ENCODE measurements at places on chromosomes 4 and X.

DNA sequence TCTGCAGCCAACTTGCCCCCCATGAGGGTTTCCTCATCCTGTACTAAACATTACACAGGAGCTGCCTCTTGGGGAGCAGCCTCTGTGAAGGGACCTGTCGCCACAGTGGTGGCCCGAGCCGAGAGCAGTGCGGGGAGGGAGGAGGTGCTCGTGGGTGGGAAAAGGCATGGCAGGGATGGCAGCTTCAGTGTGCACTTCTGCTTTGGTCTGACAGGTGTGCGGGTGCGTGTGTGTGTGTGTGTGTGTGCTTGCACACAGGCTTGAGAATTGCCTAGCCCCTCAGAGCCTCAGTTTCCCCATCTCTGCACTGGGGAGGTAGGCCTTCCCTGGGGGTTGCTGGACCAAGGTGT, 3.9 kb downstream of the SH3TC1 start:
- DNase-seq, result no peak

GRCh38 chr4:89617317-89617716, 219.6 kb downstream of the SNCA start:
- DNase-seq, result no peak

GRCh38 chrX:132153166-132153565, 25.3 kb upstream of the FRMD7 start:
- no peak for DNase-seq

GRCh38 chr4:26490111-26490959, at the start of gene CCKAR:
Gene CCKAR (minus strand): TSS chr4:26490484. CDS start chr4:26490267, 217 bp downstream.
- no peak for DNase-seq

GRCh38 chr4:165541851-165542459, 163.1 kb downstream of the CPE start:
- DNase-seq, result no peak

DNA sequence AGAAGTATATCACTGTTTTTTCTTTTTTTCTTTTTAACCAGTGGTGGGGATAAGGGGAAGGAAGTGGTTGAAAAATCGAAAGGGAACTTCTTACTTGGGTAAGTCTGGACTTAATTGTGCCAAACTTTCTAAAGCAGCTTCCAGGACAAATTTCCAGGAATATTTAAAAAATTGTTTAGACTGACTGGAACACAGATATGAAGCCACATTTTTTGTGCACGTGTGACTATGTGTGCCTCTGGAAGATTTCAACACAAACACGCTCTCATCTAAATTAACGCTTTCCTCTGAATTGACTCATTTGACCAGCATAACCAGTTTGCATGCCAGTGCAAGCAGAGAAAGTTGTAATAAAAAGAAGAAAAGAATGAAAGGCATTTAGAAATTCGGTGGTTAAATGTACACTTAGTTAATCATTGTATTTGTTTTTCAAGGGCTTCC, 18.8 kb upstream of the YTHDC1 start:
- no peak for DNase-seq

GRCh38 chr4:152850377-152850776, 70.6 kb downstream of the ARFIP1 start:
- DNase-seq, result no peak

GRCh38 chr4:181479141-181479540, 764.1 kb upstream of the TENM3 start:
- DNase-seq, result no peak

DNA sequence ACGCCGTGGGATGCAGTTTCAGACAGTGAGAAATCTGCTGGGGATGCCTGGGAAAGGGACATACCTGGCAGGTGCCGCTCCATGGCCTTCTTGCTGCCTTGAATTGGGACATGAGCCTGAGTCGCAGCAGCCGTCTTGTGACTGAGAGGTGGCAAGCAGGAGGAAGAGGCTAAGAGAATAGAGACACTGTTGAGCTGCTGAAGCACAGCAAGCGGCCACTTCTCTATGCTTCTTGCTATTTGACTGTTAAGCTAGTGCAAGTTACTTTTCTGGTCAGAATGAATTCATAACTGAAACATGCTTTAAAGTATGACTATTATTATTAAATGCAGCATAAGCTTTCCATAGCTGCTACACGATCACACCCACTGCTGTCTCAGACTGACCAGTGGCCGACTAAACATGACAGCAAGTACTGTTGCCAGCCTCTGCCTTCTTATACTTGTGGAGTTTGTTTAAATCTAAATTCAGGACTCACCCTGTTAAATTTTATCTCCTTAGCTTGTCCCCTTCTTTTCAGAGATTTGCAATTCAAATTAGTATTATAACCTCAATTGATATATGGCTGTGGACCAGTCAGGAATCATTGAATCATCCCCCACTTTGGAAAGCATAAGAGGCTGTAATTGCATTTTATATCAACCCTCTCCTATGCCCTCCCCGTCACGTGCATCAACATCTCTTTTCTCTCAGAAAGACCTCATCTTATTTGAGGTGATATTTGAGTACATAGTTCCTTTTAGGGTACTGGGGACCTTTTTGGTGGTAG, 24.8 kb upstream of the ACSL1 start:
- no peak for DNase-seq

DNA sequence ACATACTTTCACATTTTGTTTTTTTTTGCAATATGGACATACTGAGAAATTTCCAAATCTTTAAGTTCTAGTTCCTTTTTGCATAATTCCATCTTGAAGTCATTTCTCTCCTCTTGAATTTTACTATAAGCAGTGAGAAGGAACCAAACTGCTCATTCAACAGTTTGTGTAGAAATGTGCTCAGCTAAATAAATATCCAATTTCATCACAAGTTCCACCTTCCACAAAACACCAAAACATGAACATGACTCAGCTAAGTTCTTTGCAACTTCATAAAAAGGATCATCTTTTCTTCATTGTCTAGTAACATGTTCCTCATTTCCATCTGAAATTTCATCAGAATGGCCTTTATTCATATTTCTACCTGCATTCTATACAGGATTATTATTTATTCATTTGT, 77.3 kb upstream of the FGF13 start:
- DNase-seq, result no peak

GRCh38 chr4:111174331-111174730, 551.5 kb upstream of the PITX2 start:
- no peak for DNase-seq

GRCh38 chr4:8524595-8525382, 55.4 kb upstream of the GPR78 start:
- DNase-seq, result no peak

- no peak for DNase-seq
Measured at GRCh38 chr4:78645853-78646757, 94.5 kb downstream of the ANXA3 start.

- no peak for DNase-seq
Measured at GRCh38 chr4:17367201-17367600, 144.7 kb downstream of the QDPR start.

DNA sequence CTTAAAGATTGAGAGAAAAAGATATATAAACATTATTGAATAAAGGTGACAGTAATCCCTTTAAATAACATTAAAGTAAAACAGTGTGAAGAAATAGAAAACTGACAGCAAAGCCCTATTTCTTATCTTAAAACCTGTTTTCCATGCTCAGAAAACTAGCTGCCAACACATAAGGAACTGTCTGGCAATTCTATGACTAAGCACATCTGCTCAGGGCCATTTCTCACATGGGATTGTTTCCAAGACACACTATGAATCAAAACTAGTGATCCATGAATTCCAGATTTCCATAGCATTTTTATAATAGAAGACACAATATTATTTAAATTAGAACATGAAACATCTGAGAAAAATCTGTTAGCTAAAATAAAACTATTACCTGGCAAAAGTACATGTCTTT, 113.4 kb downstream of the SCLT1 start:
- no peak for DNase-seq

DNA sequence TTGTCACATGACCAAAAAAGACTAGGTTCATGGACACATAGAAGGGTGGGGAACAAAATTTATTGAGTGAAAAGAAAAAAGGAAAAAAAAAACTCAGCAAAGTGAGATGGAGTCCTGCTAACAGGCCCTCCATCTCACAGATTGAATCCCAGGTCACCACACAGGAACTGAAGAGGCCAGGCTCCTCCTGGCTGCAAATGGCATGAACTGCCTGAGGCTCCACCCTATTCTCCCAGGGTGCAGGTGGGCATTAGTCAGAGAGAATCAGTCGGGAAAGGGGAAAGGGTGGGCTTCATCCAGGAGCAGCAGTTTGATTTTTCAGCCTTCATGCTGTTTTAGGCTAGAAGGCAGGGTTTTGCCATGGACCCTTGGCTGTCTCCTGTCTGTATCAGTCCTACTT, 128.5 kb upstream of the GRID2 start:
- DNase-seq, result no peak

DNA sequence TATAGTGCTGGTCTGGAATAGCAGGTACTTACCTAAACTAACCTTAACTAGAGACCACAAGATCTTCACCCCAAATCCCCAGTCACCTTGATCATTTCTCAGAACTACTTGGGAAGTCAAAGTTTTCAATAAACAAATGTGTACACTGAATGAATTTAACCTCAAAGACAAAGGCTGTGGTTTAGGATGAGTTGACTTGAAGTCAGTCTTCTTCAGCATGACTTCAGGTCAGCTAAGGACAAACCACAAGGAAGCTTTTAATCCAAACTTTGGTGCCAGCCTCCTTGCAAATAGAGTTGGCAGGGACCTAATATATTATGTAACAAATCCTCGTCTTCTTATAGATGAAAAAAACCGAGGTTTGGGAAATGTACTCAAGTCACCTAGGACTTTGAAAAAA, 21.2 kb upstream of the VCX2 start:
- no peak for DNase-seq

DNA sequence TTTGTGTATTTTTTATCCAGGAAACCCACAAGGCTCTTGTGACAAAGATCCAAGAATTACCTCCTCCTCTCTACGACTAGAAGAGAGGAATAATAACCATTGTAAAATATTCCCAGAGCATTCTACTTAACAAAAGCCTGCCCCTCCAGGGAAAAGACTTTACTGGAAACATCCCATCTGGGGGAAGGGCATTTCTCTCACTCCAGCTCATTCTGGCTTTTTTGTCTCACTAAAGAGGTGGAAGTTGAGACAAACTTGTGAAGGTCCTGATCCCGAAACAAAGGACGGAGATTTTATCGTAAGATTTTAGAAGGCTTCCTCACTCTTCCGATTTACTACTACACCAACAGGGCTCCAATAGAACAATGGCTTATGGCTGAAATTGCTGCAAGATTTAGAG, 692.0 kb upstream of the GRID2 start:
- DNase-seq, result no peak

DNA sequence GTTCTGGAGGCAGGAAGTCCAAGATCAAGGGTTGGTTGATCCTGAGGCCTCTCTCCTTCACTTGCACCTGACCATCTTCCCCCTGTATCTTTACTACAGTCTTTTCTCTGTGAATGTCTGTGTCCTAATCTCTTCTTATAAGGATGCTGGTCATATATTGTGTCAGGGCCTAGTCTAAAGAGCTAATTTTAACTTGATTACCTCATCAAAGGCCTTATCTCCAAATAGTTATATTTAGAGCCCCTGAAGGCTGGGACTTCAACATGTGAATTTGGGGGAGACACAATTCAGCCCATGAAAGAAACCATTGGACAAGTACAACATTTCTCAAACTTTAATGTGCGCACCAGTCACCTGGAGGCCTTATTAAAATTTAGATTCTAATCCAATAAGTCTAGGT, 62.8 kb upstream of the DYNLT3 start:
- DNase-seq, result no peak

DNA sequence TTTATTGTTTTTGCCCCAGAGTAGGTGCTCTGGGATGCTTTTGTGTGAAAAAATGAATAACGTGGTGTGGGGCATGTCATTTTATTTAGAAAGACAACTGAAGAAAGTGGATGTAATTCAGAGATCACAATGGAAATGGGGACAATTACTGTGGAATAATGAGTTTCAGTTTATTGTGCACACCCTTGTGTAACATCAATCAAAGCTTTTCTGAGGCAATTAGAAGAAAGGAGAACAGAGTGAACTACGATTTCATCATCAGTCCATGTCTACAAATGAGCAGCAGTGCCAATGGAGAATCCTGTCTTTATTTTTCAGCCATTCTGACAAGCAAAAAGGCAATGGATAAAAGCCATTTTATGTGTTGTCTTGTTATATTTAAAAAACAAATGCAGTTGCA, 339.2 kb downstream of the TMA16 start:
- DNase-seq, result no peak

DNA sequence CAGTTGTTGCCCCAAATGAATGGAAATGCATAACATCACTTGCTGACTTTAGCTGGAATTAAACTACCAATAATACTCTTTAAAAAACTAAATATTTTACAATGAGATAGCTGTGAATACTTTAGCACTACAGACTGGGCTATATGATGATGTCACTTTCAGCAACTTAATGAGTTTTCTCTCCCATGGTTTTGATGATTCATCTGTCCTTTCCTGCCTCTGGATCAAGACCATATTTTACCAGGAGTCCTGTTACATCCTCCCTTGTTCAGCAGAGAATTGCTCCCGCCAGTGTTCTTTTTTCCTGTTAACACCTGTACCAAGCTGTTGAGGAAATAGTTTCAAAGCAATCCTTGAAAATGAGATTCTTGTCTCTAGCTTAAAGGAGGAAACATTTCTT, 543.0 kb downstream of the SPRY1 start:
- DNase-seq, result no peak

DNA sequence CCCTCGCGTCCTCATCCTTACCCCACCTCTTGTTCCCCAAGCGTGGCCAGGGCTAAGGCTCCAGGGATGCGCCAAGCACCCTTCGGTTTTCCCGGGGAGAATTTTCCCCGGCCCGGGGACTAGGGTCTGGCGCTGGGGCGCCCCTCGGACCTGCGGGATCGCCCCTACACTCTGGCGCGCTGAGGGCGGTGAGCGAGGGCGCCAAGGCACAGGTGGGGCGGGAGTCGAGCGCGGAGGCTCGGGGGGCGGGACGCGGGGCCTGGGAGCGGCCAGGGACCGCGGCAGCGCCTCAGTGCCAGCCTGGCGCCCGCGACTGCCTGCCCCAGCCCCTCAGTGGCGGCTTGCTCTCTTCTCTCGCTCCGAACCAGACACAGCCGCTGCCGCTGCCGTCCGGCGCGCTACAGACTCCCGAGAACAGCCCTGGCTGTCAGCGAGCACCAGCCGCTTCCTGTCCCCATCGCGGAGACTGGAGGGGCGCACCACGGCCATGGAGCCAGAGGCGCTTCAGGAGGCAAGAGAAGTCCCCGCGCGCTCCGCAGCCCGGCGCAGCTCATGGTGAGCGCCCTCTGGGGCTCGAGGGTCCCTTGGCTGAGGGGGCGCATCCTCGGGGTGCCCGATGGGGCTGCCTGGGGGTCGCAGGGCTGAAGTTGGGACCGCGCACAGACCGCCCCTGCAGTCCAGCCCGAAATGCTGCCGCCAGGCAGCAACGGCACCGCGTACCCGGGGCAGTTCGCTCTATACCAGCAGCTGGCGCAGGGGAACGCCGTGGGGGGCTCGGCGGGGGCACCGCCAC, at the start of gene DRD5:
DRD5 (plus strand) TSS at position 292 of the 793 bp plus-strand sequence; CDS start at position 688, 396 bp downstream.
- peak; percentile 1 for DNase-seq

DNA sequence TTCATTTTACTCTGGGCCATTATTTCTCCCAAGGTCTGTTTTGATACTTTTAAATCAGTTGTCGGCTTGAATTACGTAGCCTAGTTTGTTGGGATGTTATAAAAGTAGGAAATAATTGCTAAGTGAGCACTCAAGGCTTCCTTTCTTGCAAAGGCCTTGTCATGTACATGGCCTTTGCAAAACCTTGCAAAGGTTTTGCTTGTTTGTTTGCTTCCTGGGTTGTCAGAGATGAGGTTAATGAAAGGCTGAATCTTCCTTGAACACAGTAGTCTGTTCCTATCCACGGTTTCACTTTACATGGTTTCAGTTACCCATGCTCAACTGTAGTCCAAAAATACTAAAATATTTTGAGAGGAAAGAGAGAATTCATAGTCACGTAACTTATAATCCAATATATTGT, 113.5 kb downstream of the NAA11 start:
- no peak for DNase-seq

All from NCI-H510A treated with DMSO at 0.1 percent for 48 hours (cell line).